Caco-2 (cell line): ENCODE measurements at places on chromosomes 1 and 21.

- no peak for DNase-seq
These were observed 13.6 kb downstream of the MTF1 start for GRCh38 chr1:37845786-37846185.

DNA sequence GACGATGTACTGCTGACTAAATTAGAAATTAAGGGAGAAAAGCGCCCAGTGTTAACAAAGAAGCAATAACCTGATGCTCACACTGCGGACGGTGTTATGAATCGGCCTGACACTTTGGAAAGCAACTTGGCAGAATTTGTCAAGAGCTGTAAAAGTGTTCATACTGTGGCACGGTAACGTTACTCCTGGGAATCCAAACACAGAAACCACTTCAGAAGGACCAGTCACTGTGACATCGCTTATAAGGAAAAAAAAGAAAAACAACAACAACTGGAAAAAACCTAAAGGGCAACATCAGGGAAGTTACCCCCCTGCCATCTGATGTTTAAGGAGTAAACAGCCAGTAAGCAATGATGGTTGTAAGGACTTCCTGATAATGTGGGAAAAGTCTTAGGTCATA is 27.7 kb downstream of the CAPZB start:
- DNase-seq: no peak

DNA sequence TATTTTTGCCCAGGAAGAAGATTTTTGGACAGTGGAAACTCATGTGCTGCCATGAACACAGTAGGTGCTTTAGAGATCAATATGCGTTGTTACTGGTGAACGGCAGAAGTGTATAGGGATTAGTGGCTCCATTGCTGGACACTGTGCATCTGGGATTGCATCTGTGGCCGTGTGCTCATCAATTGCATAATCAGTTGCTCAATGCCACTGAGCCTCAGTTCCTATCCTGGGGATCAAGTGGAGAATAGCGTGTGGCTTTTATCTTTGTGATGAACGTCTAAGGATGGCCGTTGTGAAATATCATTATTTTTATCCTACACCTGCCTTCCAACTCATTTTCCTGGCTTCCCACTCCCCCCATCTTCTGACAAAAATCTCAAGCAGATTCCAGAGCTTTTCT is 5.4 kb downstream of the TNN start:
- no peak for DNase-seq

DNA sequence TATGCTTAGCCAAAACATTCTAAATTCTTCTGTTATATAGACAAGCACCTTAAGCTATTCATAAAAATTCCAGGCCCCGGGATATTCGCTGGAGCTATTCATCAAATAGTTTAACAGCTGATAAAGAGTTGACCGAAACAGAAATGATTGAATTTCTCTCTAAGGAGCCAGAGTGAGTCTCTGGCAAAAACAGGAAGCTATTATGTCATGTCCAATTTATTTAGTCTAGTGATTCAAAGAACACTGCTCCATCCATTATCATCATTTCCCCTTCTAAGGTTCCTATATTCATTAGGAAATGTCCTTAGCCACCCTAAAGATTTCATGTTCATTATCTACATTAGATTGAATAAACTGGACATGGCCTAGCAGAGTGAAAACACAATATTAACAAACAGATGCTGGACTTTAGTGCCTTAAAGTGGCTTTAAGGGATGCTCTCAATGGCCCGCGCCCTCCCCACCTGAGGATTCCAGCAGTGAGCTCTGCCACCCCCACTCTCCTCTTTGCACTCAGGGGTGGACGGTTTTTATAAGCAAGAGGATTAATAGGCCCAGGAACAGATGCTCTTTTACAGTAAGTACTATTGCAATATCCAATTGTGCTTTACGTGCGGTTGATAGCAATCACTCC is 122.1 kb upstream of the RGS1 start:
- no peak for DNase-seq

GRCh38 chr1:38640371-38640770 is 219.2 kb downstream of the RRAGC start:
- DNase-seq: no peak

DNA sequence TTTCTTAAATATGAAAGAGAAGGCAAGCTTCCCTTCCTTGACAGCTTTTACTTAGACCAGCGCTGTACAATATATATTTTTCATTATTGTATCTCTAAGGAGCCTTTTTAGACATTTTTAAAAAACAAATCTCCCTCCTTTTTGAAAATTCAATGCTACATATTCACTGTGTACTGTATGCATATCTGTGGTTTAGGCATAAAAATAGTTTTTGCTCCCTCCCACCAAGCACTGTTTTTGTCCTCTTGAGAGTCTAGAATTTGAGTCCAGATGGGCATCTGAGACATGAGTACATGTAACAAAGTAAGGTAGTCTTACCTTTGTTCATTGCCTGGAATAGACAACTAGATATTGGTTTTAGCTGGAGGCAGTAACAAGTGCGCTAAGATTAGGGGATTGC is 488.5 kb upstream of the RUNX1 start:
- DNase-seq: no peak

DNA sequence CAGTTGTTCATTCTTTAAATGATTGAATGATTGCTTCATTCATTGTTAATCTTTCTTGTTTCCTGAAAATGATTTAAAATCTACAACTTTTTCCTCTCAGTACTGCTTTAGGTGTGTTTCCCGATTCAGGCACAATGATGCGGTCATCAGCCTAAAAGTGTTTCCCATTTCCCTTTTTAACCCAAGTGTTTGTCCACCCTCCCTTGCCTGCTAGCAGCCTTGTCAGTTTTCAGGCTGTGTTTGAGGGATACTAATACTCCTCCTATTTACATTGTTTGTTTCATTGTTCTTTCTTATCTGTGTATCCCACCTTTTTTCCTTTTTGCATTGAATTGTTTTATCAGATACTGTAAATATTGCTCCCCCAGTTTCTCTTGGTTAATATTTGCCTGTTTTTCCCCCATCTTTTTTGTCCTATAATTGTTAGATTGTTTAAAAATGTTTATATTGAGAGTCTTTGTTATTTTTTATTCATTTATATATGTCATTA is 131.1 kb downstream of the KIAA0319L start:
- no peak for DNase-seq

- no peak for DNase-seq
These were observed 8.0 kb upstream of the ZNF362 start for GRCh38 chr1:33248244-33248643.

DNA sequence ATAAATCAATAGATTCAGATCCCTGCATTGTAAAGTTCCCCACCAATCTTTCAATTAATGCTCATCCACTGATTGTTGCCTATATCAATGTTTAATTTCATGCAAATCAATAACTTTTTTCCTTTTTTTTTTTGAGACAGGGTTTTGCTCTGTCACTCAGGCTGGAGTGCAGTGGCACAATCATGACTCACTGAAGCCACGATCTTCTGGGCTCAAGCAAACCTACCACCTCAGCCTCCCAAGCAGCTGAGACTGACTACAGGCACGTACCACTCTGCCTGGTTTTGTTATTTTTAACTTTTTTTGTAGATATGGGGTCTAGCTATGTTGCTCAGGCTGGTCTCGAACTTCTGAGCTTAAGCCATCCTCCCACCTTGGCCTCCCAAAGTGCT is 25.7 kb downstream of the DIO1 start:
- DNase-seq: no peak

GRCh38 chr1:235650341-235651169 is 971 bp upstream of the GNG4 start:
- DNase-seq: peak; percentile 79

GRCh38 chr1:190975827-190976226 is 498.2 kb upstream of the BRINP3 start:
- no peak for DNase-seq

DNA sequence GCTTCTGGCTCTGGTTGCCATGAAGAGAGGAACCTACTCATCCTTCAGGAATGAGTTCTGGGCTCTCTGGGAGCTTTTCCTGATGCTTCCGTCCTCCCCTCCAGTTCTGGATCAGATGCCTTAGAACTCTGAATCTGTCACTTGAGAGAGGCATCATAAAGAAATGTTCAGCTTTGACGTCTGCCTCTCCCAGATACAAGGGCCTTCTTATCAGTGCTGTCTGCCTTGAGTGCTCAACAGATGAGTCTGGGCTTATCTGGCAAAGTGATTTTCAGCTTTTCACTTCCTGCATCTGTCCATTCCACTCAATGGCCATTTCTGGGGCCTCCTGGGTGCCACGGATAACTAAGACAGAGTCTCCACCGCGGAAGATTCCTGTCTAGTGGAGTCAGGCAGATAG is 12.3 kb upstream of the OTUD3 start:
- DNase-seq: peak; percentile 38

GRCh38 chr21:45410151-45410864 is 5.3 kb downstream of the COL18A1 start:
- no peak for DNase-seq

DNA sequence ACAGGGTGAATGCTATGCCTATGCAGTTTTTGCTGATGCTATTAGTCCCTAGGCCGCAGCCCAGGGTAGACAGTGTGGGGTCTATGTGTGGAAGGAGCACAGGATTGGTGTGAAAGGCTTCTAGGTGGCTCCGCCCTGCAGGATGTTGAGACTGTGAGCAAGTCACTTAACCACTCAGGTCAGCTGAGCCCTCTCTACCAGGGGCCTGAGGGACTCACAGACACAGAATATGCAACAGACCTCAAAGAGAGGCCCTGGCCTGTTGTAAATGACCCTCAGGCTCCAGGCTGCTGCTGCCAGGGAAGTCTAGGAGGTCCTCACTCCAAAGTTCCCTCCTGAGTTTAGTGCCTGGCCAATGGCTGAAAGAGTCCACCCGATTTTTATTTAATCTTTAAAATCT is 11.0 kb downstream of the NHLH2 start:
- DNase-seq: no peak

- DNase-seq: no peak
These were observed 66.2 kb downstream of the COQ8A start for GRCh38 chr1:227006226-227006796.

DNA sequence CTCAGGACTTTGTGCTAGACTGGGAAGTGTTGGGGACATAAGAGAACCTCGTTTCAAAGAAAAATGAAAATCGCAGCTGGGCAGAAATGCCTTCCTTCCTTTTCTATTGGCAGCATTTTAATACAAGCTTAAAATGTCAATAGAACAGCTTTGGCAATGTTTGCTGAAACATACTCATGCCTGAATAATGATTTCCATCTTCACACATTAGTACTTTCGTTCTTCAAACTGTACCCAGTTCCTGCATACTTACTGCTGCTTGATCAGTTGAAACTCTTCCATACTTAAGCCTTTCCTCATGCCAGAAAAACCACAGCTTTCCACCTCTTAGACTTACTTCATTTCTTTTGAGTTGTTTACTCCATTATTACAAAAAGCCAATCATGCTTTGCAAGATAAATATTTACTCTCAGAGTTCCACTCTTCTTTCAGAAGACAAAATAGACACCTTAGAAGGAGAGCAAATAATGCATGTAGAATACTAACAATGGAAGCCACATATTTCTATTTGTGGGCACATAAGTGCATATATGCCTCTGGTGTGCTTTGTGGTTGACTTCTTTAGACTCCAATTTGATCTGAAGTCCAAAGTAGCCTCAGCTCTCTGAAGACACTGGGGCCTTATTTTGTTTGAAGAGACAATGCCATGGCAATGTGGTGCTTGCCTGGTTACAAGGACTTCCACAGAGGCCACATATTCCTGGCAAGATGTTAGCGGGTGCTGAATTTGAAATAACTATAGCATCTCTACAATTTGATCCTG is 22.7 kb upstream of the CD55 start:
- DNase-seq: no peak

DNA sequence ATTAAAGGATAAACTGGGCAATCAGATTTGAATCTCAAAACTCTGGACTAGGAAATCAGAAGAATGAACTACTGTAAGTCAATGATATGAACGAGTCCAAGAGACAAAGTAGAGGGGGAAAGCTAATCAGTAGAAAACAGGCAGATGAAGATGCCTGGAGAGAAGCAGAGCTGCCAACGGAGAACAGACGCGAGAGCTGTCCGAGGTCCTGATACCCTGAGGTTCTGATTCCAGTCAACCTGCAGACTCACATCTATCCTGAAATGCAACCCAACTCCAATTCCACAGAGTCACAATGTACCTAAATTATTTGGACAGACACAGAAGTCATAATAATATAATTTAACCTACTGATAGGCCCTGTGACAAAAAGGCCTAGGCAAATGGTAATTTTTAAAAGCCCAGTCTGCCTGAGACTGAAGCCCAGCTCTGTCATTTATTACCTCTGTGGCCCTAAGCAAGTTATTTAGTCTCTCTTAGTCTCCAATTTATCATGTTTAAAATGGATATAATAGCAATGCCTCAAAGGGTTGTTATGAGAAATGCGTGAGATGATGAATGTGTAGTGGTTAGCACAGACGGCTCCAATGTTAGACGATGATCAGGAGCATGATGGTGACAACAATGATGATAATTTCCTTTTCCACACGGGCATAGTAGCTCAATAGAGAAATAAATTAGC is 33.4 kb downstream of the RGS7 start:
- peak; percentile 38 for DNase-seq

DNA sequence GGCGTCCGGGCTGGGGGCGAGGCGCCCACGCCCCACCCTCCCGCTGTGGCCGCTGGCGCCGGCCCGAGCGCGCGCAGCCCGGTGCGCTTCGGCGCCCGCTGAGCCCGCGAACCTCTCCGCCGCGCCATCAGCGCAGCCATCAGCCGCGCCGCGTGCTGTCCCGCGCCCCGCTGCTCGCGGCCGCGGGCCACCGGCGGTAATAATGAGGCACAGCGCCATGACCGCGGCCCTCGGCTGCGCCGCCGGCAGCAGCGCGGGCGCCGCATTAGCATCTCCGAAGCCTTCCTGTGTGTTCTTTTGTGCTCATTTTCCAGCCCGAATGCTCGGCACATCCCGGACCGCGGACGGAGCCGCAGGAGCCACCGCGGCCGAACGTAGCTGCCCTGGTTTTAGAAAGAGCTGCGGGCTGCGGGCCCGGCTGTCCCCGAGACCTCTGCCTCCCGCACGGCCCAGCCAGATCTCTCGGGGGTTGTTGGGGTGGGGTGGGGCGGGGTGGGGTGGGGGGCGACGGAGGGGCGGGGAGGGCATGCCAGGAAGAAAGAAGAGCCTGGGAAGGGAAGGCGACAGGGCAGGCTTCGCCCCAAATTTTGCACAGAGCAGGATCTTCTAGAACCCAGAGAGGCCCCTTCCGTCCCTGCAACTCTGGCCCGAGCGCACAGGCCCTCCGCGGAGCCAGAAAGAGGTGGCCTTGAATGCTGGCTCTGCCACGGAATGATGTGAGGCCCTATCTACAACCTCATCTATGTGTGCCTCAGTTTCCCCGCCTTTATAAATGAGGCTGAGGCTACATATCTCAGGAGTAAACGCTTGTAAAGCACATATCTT is 55.3 kb downstream of the RRAGC start:
- DNase-seq: no peak

DNA sequence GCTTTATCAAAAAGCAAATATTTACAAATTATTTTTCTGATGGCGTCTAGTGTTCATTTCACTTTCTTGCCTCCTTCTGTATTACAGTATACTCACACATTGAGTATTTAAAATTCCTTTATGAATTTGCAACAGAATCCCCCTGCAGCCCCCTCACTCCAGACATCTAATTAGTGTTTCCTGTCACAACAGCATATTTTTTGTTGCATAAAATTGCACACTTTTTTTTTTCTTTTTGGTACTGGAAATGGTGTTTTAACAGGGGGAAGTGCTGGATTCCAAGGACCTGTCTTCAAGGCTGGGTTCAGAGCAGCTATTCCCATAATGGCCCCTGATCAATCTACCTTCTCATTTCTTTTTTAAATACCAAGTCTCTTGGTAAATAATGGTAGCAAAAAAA is 184.3 kb upstream of the HMCN1 start:
- no peak for DNase-seq
